ENCODE measurements at places on chromosomes 6 and 20.

- no peak for DNase-seq
Observed at GRCh38 chr20:33688938-33689424, 2.8 kb upstream of the E2F1 start.

GRCh38 chr6:65999288-65999791 is 292.3 kb upstream of the EYS start:
- DNase-seq, result no peak

GRCh38 chr6:145318952-145319351 is 416.4 kb downstream of the EPM2A start:
- DNase-seq, result no peak

GRCh38 chr6:162943369-162943768 is 215.6 kb downstream of the PACRG start:
- no peak for DNase-seq

DNA sequence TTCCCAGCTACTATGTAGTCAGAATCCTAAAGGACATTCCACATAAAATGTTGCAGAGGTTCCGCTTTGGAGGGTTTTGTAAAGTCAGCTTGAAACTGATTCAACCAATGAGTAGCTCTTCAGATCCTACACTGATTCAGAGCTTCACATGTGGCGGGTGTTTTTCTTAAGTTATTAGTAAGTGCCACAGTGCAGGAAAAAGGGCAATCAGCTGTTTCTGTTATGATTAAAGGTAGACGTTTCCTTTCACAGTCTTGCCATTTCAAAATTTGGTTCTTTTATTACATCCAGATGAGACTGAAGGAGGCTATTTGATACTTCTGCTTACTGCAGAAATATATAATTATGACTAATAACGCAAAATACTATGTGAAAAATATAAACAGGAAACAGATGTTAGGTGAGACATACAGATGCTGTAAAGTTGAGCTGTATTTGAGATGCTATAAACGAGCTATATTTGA is 443.9 kb downstream of the CDKAL1 start:
- DNase-seq, result no peak

DNA sequence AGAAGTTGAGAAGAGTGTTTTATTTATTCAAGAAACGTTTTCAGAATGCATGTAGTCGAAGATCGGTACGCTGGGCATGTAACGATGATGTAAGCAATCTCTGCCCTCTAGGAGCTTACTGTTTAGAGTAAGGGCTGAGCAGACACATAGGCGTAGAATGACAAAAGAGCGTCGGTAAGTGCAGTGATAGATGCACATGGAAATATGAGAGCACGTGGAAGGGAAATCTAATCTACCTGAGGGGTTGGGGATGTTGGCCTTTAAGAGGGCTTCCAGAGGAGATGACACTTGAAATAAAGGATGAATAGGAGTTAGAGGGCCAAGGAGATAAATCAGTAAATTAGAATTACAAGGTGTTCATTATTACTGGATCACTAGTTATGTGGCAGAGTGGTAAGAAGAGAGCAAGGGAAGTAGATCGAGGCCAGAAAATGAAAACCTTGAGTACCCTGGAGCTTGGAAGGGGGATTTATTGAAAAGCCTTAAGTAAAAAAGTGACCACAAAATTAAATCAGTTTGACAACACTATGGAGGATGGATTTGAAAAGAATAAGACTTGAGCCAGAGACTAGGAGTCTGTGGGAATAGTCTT is 782 bp downstream of the TRMT11 start:
- no peak for DNase-seq

GRCh38 chr20:45179166-45179565 is 4.5 kb downstream of the PI3 start:
- no peak for DNase-seq

- no peak for DNase-seq
Observed at GRCh38 chr6:113352029-113352801, 504.9 kb upstream of the MARCKS start.

GRCh38 chr6:96624957-96625356 is 62.0 kb downstream of the FHL5 start:
- DNase-seq, result no peak

- no peak for DNase-seq
Observed at GRCh38 chr6:105319331-105319730, 83.6 kb downstream of the PREP start.

DNA sequence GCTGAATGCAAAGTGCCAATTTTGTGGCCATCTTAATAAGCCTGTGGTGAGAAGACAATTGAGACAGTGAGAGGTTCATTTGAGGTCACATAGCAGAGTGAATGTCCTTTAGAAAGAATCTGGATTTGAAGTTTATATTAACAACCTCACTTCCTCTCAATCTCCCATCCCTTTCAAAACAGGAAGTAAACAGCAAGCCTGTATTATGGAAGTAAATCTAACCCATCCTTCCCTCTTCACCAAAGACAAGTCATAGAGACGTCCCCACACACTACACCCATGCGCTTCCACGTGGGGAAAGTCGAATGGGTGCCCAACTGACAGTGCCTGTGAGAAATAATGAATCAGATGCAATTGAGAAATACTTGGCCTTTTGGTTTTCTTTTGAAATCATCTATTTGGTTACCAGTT is 28.8 kb upstream of the CCND3 start:
- no peak for DNase-seq

DNA sequence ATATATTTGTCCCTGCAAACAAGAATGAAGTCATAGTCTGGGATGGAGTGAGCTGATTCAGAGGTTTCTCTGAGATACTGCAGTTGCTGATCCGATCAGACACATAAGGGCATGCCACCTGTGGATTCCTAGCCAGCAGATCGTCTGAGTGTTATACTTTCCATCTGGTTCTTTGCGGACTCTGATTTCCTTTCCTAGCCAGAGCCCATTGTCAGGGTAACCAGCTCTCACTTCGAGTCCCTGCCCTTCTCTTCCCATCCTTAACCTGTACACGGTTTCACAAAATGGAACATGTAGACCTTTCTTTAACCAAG is 100.9 kb downstream of the TMEM200A start:
- DNase-seq, result no peak
